ENCODE measurements at places on chromosomes 4 and X.

GRCh38 chrX:54359408-54359807, 1.6 kb upstream of the WNK3 start:
- no peak for DNase-seq

GRCh38 chr4:119744580-119744979, 116.0 kb upstream of the PDE5A start:
- no peak for DNase-seq

DNA sequence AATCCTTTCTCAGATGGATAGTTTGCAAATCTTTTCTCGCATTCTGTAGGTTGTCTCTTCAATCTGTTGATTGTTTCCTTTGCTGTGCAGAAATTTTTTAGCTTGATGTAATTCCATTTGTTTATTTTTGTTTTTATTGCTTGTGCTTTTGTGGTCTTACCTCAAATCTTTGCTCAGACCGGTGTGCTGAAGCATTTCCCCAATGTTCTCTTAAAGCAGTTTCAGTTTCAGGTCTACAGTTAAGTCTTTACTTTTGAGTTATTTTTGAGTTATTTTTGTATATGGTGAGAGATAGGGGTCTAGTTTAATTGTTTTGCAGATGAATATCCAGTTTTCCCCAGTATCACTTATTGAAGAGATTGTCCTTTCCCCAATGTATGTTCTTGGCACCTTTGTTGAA, 18.2 kb upstream of the SLC25A14 start:
- no peak for DNase-seq

DNA sequence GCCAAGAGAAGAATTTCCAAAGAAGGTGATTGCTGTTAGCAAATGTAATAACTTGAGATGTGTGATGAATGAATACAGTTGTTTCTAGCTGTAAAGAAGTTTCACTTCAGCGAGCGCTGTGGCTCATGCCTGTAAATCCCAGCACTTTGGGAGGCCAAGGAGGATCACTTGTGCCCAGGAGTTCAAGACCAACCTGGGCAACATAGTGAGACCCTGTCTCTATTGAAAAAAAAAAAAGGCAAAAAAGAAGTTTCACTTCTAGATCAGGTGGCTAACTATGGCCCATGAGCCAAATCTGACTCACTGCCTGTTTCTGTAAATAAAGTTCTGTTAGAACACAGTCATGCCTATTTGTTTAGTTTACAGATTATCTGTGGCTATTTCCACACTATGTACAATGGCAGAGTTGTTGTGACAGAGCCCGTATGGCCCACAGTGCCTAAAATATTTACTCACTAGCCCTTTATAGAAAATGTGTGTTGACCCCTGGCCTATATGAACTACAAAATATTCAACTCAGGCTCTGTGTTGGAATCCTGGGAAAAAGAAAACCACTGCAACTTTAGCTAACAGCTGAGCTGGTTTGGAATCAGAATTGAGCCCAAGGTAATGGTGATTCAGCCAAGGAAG, 54.1 kb upstream of the PRPS1 start:
- peak; percentile 63 for DNase-seq

- no peak for DNase-seq
Measured at GRCh38 chr4:104577405-104577804, 82.7 kb upstream of the CXXC4 start.

- peak; percentile 71 for DNase-seq
Measured at GRCh38 chr4:157992038-157992705, 180.7 kb downstream of the GASK1B start.

DNA sequence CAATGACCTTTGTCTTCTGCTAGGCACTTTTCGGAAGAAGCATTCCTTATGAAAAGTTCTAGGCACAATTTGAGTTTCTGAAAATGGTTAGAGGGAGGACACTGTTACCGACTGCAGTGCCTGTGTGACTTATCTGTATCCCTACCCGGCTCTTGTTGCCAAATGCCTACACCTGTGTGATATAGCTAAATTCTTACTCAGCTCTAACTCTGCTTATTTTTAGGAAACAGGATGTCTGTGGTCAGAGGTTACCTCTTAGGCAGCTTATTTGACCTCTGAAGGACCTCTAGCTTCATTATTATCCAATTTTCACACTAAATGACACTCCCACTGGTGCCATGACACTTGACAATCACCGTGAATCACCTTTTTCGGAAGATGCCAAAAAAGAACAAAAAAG, 561.1 kb upstream of the SMIM31 start:
- no peak for DNase-seq

DNA sequence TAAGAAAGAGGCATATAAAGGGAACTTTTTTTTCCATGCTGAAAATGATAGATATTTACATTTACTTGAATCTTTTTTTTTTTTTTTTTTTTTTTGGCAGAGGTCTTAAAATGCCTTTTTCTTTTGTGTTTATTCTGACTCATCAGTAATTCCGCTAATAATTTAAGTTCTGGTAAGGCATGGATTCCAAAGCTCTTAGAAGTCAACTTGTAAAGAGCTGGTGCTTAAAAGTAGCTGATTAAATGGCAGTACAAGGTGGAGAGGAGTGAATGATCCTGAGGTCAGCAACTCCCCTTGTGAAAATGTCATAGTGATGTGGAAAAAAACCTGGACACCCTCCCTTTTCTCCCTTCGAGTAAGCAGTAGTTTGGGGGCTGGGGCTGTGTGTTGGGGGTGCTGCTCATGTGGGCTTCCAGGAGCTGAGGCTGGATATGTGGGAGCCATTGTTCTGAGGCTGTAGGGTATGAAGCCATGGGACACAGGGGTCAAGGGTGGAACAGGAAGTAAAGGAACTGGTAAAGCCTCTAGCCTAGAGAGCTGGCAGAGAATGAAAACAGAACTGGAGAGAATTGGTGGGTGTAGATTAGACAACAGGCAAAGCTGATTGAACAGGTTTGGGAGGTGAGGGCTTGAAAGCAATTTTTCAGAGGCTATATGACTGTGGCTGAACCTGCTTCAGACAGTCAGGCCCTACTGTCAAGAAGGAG, 41.0 kb upstream of the PITX2 start:
- no peak for DNase-seq

GRCh38 chr4:106707776-106708463, 328.2 kb downstream of the DKK2 start:
- DNase-seq, result no peak

DNA sequence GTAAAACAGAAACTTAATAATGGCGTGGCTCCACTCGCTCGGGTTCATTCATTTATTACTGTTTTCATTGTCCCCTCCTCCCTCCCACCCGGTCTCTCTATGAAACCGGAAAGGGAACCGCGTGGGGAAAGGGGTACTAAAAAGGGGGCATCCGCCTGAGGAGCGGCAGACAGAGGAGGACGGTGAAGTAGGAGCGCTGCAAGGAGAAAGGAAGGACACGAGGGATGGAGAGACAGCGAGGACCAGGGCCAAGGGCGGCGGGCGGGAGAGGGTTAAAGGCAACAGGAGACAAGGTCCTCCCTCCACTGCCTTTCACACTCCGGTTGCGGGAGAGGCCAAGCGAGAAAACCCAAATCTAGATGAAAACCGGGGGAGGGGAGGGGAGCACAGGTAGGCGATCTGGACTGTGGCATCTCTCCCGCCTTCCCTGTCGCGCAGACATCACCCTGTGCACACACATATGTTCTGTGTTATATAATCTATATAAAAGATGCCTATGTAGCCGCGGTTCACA, 829 bp downstream of the ELOVL6 start:
- peak; percentile 55 for DNase-seq

DNA sequence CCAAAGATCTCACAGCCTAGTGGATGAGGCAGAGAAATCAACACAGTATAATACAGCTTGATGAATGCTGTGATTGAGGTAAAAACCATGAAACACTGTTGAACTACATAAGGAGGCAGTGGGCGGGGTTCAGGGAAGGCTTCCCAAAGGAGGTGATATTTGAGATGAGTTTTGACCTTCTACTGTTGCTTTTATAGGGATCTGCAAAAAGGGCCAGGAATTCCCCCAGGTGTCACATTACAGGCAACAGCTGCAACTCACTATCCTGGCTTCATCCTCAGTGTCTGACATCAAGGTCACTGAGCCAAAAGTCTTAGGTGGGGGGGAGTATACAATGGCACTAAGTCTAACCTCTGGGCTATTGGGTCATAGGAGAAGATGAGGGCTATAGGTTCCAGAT, 185.7 kb upstream of the NRK start:
- no peak for DNase-seq

GRCh38 chr4:73866246-73866645, 2.9 kb upstream of the CXCL1 start:
- peak; percentile 38 for DNase-seq

DNA sequence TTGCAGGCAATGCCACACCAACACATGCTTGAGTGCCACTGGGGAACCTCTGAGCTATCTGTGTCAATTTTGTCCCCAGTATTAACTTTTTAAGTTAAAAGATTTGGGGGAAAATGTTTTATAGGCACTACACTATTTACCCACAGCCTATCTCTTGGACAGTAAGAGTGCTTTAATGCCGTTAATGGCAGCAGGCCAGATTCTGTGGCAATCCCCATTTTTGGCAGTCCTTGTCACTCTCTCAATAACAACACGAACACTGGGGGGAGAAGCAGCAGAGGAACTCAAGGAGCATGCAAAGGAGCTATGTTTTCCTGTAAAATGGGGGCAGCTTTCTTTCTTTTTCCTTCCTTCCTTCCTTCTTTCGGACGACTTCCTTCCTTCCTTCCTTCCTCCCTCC, 168.6 kb downstream of the NSUN7 start:
- DNase-seq, result peak; percentile 92

DNA sequence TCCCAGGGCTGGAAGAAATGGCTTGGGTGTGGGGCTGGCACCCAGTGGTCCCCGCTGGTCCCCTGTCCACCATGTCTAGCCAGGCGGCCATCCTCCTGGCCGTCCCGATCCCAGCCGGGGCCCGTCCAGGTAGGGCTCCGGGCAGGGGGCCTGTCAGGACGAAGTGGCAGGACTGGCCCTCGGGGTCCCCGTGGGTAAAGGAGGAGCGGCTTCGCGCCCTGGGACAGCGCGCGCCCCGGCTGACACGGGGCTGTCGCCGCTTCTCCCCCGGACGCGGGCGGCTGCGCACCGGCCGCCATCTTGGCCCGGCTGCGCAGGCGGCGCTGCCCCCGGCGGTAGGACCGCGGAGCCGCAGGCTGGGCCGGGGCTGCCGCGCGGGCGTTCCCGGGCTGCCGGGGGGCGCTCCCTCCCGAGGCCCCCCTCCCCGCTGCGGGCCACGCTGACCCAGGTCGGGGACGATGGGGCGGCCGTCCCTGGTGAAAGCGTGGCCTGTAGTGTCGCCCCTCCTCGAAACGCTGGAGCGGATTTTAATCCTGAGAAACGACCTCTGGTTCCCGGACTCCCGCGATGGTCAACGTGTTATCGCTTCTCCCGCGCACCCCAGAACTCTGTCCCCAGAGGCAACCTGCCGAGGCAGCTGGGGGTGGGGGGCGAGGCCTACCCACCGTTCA, 60.4 kb upstream of the BCOR start:
- DNase-seq, result no peak

GRCh38 chrX:119093991-119094735, 21.4 kb downstream of the CT47C1 start:
- DNase-seq, result no peak

DNA sequence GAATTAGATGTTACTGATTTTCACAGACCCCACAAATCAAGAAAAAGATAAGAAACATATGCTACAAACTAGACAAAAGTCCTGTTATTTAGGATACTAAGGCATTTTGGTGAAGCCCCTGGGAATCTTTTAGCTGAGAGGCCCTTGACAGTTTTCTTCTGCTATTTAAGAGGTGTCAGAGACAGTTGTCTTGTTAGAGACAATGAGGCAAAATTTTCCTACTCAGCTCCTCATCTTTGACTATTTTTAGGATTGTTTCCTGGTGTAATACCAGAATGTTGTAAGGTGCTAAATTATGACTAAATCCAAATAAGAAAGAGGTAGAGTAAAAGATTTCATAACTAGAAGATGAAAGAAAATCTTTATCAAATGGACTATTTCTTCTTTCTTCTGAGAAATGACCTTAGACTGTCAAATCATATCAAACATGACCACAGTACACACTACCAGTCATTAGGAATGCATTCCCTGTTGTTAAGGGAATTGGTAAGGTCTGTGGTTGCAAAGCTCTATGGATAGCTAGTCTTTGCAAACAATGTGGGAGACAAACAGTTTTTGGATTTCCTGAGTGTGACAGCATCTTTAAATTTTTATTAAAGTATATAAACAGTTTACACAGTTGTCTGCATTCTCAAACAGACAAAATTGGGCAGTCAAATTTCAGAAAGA, 926.1 kb downstream of the ADGRL3 start:
- DNase-seq, result no peak

DNA sequence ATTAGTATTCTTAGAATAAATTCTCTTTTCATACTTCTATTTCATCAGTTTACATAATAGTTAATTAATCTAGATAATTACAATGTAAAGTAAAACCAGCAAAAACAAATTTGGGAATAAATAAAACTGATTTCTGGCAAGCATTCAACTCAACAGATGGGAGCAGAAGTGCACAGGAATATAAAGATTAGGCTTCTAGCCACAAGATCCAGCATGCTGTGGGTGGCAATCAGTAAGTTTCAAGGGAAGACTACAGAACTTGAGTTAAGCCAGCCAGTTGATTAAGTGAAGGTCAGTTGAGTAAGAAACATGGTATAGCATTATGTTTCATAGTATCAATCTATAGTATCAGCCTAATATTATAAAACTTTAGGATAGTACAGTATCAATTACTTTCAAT, 324.2 kb upstream of the AADAT start:
- DNase-seq, result no peak

GRCh38 chrX:1026263-1027015, 186.0 kb downstream of the CRLF2 start:
- DNase-seq, result no peak

GRCh38 chrX:13985697-13986435, 43.8 kb downstream of the GEMIN8 start:
- DNase-seq, result no peak

DNA sequence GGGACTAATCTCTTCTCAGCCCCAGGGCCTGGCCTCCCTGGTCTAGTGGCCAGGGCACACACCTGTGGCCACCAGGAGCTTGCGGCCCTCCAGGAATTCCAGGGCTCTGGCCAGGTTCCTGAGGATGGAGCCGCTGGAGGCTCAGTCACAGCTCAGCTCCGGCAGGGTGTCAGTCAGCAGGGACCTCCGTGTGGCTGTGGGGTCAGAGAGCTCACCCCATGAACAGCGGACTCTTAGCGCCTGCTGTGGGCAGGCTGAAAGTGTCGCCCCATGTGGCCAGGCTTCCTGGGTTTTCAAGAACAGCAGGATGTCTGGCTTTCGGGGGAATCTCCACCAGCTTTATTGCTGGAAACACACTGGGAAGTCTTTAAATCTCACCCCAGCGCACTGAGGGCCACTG, 19.3 kb upstream of the SH3TC1 start:
- no peak for DNase-seq

DNA sequence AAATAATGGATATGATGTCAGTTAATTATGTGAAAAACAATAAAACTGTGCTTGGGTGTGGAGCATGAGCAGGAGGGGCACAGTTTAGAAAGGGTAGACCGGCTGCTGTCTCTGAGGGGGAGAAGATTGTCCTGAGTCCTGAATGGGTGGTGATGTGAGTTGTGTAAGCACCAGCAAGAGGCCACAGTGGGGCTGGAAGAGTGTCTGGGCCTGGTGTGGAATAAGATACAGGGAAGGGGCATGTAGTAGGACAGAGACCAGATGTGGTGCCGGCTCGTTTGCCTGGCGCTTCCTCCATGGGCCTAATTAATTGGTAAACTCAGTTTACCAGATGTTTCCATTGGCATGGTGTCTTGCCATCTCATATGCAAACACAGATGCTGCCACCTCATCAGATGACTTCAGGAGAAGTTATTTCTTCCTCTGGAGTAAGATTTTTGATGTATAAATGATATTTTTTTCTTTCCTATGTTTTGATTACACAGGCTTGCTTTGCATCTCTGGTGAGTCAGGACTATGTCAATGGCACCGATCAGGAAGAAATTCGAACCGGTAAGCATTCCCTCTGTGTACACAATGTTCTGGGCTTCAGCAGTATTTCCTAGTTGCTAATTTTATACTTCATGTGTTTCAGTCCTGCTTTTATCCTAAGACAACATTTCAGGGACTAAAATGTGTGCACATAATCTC, 5.1 kb downstream of the MED28 start:
- peak; percentile 88 for DNase-seq
